AG04449 (cell line): ENCODE measurements at places on chromosomes 1 and 21.

DNA sequence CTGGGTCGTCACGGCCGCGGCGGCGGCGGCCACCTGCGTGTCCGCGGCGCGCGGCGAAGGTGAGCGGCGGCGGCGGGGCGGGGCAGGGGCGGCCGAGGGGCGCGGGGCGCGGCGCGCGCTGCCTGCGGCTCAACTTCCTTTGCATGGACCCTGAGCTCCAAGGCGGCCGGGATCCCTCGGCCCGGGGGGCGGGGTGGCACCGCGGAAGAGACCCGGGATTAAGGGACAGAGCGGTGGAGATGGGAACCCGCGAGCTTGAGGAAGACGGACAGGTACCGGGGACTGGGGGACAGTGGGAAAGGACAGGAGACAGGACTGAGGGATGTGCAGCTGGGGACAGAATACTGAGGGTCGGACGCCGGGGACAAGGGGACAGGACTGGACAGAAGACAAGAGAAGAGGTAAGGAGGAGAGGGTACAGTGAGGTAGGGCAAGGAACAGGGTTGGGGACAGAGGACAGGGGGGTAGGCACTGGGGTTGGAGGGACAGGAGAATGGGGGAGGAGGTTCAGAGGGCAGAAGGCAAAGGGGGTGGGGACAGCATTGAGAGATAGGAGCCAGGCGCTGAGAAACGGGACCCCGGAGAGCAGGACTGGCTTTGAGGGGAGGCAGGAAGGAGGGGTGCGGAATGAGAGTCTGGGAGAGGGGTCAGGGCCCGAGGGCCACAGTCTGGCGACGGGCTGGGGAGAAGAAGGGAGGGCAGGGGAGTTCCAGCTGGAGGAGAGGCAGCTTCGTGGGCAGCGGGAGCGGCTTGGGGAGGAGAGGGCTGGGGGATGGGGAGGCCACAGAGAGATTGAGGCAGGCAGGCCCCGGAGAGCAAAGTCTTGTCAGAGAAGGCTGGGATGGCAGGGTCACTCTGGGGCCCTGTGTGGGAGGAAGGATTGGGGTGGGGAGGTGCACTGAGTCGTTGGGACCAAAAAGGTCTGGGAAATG is 648 bp downstream of the EPHA8 start:
- DNase-seq: no peak

GRCh38 chr1:156582388-156583017 is 3.0 kb downstream of the TTC24 start:
- no peak for DNase-seq

GRCh38 chr21:14545906-14546480 is at the start of gene SAMSN1:
TSS of gene SAMSN1 (minus strand) at chr21:14546315. CDS start at chr21:14546261, 54 bp downstream.
- no peak for DNase-seq

- DNase-seq: no peak
Measured at GRCh38 chr1:119422631-119423030, 7.7 kb downstream of the HSD3B2 start.

DNA sequence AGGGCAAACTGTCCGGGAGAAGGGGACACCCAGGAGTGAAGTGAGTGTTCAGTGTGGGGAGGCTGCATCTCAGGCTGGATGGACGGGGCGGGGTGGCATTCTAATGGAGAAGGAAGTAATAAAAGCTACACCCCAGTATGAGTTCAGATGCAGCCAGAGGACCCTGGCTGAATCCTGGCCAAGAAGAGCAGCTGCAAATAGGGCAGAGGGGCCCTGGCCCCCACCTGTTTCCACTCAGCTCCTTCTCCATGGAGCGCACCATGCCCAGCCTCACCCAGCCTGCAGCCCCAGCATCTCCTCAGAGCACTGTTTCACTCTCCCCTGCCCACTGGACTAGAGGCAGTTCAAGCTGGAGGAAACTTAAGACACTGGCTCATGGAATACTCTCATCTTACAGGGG is 46.4 kb downstream of the KCND3 start:
- no peak for DNase-seq

DNA sequence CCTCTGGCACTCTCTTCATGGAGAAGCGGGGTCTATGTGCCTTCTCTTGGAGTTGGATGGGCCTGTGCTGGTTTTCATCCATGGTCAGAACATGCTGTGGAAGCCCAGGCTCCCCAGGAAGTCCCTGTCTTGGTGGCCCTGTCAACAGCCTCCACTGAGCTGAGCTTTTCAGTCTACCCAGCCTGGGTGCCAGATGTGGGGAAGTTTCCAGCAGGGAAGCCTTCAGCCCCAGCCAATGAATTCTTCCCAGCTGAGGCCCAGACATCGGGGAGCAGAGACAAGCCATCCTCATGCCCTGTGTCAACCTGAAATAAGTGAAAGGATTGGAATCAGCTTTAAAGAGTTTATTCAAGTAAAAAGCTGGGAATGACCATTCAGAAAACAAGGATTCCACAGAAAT is 75.1 kb upstream of the PGBD5 start:
- DNase-seq: no peak
